CD4-positive, alpha-beta T cell treated with Interleukin-15 for 4 hours (primary cell): ENCODE measurements at places on chromosomes 6 and 20.

DNA sequence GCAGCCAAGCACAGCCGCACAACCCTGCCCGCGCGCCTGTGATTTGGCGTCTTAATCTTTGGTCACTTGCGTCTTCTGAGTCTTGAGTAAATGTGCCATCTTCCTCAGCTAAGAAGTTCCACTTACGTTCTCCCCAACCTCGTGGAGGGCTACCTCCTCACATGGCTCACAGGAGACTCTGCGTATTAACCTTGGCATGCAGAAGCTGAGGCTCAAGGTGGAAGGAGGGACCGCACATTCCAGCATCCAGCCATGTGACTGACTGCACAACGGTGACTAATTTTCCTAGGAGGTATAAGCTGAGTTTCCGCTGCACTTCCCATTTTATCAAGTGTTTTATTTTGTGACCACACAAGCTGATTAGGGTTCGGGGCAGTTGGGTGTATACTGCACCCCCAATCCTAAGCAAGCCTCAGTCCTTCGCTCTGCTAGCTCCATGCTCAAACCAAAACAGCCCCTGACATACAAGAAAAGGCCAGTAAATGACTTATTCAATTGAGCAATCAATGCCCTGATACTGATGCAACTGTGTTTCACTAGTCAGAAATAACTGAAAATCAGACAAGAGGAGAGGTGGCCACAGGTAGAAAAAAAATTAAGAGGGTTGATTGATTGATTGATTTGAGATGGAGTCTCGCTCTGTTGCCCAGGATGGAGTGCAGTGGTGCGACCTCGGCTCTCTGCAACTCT is 7.0 kb downstream of the BEND3 start:
- DNase-seq, result no peak

GRCh38 chr6:11976489-11976888 is 35.6 kb upstream of the HIVEP1 start:
- no peak for DNase-seq

DNA sequence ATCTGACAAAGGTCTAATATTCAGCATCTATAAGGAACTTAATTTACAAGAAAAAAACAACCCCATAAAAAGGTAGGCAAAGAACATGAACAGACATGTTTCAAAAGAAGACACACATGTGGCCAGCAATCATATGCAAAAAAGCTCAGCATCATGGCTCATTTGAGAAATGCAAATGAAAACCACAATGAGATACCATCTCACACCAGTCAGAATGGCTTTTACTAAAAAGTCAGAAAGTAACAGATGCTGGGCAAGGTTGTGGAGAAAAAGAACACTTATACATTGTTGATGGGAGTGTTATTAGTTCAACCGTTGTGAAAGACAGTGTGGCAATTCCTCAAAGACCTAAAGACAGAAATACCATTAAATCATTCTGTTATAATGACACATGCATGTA is 289.9 kb upstream of the MMS22L start:
- no peak for DNase-seq

- no peak for DNase-seq
These were observed 67.8 kb upstream of the LTV1 start for GRCh38 chr6:143775336-143775735.

DNA sequence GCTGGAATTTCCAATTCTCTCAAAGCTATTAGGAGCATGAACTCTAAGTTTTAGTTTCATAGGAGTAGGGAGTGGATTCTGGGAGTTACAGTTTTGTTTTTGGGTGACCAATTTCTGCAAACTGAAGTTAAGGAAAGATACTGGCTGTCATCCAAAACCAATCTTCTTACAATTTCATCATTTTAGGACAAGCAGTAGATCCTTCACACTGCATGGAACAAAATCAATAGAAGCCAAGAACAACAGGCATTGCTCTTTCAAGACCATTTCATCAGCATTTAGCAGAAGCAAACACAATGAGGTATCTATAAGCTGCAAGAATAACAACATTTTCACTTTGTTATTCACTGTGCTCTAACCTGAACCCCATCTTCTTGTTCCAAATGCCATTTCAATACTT is 173.0 kb downstream of the GMDS start:
- no peak for DNase-seq

DNA sequence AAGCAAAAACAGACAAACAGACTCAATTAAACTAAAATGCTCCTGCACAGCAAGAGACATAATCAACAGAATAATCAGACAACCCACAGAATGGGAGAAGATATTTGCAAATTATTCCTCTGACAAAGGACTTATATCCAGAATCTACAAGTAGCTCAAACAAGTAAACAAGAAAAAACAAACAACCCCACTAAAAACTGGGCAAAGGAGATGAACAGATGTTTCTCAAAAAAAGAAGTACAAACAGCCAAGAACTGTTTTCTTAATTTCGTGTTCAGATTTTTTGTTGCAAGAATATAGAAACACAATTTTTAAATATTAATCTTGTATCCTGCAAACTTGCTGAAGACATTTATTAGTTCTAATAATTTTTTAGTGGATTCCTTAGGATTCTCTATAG is 274.1 kb downstream of the BCKDHB start:
- no peak for DNase-seq

DNA sequence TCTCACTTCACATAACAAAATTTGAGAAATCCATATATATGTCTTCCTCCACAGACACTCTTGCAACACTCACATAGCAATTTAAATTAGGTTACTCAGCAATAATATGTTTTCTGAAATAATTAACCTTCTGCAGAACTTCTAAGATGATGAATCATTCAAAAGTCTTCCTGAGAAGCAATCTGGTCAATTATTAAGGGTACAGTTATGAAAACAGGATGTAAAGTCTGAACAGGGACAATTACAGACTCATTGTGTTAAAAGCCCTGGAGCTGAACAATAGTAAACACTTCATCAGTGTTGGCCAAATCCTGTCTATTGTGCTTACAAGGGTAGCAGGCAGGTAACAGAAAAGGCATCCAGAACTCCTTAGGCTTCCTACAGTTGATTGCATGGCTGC is 75.4 kb downstream of the FILIP1 start:
- DNase-seq, result no peak

- DNase-seq, result no peak
These were observed 747.6 kb downstream of the RFPL4B start for GRCh38 chr6:113094779-113095178.

DNA sequence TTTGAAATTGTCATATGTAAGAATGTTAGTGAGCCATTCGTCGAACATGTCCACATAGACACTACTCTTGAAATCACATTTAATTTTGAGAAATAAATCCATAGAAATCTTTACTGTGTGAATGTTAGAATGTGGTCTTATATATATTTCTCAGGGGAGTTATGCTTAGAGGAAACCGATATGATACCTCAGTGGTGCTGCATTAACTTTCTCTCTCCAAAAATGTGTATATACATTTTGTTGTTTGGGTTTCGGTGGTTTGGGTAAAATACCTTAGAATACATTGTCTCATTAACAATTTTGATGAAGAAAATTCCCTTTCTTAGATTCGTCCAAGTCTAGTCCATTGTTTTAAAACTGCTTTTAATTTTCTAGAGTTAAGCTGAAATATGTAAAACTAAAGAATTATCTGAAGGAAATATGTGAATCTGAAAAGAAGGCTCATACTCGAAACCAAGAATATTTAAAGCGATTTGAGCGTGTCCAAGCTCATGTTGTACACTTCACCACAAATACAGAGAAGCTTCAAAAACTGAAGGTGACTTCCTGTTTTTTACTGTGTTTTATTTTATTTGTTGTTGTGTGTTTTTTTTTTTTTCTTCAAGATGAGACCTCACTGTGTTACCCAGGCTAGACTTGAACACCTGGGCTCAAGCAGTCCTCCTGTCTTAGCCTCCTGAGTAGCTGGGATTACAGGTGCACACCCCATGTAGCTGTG is 10.3 kb downstream of the KIZ start:
- DNase-seq, result no peak

DNA sequence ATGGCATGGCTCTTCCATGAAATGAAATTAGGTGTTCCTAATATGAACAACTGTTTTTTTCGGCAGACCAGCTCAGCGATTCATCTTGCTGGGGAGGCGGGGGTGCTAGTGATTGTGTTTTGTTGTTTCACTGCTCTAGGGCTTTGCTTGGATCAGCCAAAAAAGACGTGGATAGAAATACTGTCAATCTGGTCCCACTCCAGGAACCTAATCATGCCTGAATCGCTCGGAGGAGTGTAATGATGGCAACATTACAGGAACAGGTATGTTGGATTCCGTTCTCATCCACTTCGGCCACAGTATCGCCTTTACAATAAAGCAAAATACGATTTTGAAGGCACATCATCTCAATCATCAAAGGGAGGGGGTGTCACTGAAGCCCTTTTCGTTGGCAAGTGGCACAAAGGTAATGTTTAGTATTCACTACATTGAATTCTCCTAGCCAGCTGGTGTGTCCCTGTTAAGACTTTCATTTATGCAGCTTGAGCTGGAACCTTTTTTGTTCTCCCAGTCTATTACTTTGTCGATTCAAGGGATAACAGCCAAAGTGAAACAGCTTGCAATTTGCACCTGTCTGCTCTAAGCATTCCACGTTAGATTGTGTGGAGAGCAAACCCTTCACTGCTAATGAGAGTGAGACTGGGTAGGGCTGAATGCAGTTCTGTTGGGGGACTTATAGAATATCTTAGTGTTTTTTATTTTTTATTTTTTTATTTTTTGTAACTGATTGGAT is 477.7 kb downstream of the TFAP2A start:
- DNase-seq, result no peak

GRCh38 chr6:138572167-138572875 is 73.0 kb upstream of the NHSL1 start:
- no peak for DNase-seq

GRCh38 chr20:15375836-15376235 is 1038.4 kb upstream of the FLRT3 start:
- DNase-seq, result no peak

DNA sequence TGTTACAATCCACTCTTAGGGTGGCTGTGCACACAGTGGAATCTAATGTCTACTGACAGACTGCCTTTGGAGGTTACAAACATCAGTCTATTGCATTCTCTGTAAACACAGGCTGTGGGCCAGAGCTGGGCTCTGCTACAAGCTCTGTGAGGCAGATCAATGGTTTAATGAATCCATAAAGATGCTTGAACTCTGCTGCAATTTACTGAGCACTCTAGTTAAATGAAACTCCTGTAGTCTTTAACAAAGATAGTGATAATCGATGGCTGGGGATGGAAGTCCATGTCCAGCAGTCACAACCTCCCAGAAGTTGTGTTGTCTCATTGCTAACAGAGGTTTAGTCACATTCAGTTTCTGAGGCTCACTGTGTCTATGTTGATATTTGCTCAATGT is 50.5 kb downstream of the SOBP start:
- DNase-seq, result no peak

- peak; percentile 18 for DNase-seq
These were observed at the start of gene COL19A1 for GRCh38 chr6:69866351-69866769. Gene COL19A1 (plus strand): TSS chr6:69866556. CDS start chr6:69879568, 13,012 bp downstream.

DNA sequence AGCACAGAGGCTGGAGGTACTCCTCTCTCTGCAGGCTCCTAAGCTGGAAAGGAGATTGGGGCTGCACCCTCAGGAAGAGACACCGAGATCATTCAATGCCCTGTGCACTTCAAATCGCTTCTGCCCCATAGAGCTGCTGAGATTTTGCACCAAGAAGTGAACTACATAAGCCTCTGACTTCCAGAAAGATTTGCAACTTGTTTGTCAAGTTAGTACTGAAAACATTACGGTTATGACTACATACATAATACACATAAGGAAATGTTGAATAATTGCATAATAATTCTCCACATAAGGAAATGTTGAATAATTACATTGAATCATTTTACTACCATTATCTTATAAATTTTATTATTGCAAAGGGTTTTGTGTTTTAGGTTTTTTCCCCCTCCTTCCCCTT is 120.3 kb upstream of the SASH1 start:
- DNase-seq, result no peak

DNA sequence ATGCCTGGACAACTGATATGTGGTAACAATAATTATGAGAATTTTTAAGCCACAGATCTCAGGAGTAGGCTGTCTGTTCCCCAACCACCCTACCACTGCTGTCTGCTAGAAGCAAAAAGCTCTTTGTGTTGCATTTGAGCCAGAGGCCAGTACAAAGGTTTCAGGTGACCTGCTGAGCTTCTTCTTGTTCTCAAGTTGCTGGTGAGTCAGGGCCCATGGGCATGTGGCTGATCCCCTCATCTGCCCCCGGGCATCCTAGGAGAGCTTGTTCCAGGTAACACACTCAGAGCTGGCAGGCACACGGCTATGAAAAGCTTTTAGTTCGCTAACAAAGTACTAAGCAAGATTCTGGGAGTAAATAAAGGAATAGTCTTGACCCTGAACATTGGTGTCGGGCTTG is 285.3 kb downstream of the CDC5L start:
- no peak for DNase-seq

GRCh38 chr6:3278691-3279090 is 19.9 kb downstream of the PSMG4 start:
- no peak for DNase-seq

DNA sequence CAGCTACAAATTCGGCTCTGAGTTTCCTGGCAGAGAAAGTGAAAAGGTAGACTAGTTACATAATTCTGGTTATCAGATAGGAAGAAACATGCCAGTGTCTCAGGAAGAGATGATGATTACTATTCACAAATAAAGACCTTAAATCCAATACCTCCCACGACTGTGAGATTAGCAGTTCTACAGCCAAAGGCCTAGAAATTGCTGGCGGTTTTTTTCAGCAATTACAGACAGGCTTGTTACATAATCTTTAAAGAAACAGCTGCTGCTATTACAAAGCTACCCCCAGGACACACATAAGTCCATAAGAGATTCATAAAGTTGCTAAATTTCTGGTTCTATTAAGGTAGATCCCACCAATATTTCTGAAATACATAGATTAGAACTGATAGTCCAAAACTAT is 40.2 kb downstream of the PIGU start:
- DNase-seq, result no peak

GRCh38 chr20:46681032-46681854 is 8.0 kb downstream of the TP53RK start:
- peak; percentile 70 for DNase-seq

GRCh38 chr20:25048519-25048952 is 9.4 kb downstream of the ACSS1 start:
- DNase-seq, result no peak

- DNase-seq, result no peak
These were observed 19.4 kb downstream of the KCNK5 start for GRCh38 chr6:39209911-39210310.

- DNase-seq, result no peak
These were observed 7.1 kb upstream of the UST start for GRCh38 chr6:148739822-148740128.

DNA sequence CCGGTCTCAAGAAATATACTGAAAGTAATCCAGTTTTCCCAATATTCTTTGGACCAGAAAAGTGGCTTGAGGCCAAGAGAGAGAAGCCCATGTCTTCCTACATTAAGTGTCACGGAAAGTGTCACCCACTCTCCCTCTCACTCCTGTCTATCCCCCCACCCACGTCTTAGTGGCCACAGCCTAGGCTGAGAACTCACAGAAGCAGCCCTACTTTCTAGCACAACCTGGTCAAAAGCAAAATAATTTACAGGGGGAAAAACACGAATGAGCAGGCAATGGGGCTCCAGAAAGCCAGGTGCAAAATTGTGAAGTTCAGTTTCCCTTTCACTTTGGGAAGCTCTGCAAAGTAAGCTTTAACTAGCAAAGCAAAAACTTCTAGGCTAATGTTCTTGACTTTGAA is 118.0 kb downstream of the OPRM1 start:
- DNase-seq, result peak; percentile 25
